Cerebellum (tissue), 4 donors: ENCODE measurements at places on chromosomes 12 and 14. TPM values are rescaled to one million over a fixed set of nuclear protein-coding genes. Genes with fewer than 3 reads are reported as not detected.

The SLC17A8 gene
- 8.8 TPM for total RNA-seq

The LRP1-AS gene
- not detected for total RNA-seq

The PNN gene
- total RNA-seq, result 40.0 TPM

The NUMB gene
- total RNA-seq, result 34.5 TPM

The GYS2 gene
- total RNA-seq, result not detected

The TAS2R8 gene
- 1.5 TPM for total RNA-seq

The CLEC2A gene
- total RNA-seq, result not detected

The TAS2R43 gene
- total RNA-seq, result 10.6 TPM

The ZDHHC22 gene
- 9.8 TPM for total RNA-seq

The RNASE3 gene
- not detected for total RNA-seq

The CISTR gene
- not detected for total RNA-seq

The SLC16A7 gene
- 19.9 TPM for total RNA-seq

The PEX5 gene
- 40.7 TPM for total RNA-seq

The FOXN4 gene
- total RNA-seq, result 0.45 TPM

The LUM gene
- total RNA-seq, result 57.6 TPM

The KRT74 gene
- not detected for total RNA-seq

The IFI27 gene
- total RNA-seq, result 5.6 TPM

The TFCP2 gene
- total RNA-seq, result 21.5 TPM

The FAM181A gene
- total RNA-seq, result 2.4 TPM

The SERPINA10 gene
- total RNA-seq, result not detected

The HOTAIR gene
- total RNA-seq, result not detected

The AMN gene
- 0.73 TPM for total RNA-seq

The IQSEC3 gene
- total RNA-seq, result 7.7 TPM

The SERPINA4 gene
- not detected for total RNA-seq

The SLC6A13 gene
- total RNA-seq, result 45.9 TPM

The MYF5 gene
- not detected for total RNA-seq

The FAM186B gene
- total RNA-seq, result 0.18 TPM

The CMKLR1 gene
- 1.6 TPM for total RNA-seq

The LPAR5 gene
- total RNA-seq, result 0.82 TPM

The CAPZA3 gene
- not detected for total RNA-seq

The CLEC7A gene
- total RNA-seq, result 1.6 TPM

The ANKRD33 gene
- total RNA-seq, result 0.09 TPM

The EID3 gene
- total RNA-seq, result 8.5 TPM

The TAS2R9 gene
- 1.7 TPM for total RNA-seq

The ACSS3 gene
- total RNA-seq, result 14.9 TPM

The ASIC1 gene
- total RNA-seq, result 20.5 TPM
